ENCODE measurements at places on chromosomes 2 and 18.

GRCh38 chr2:45845566-45845965 lies 194.1 kb downstream of the PRKCE start:
- no peak for DNase-seq

GRCh38 chr2:167415068-167415467 lies 526.8 kb downstream of the XIRP2 start:
- no peak for DNase-seq

- peak; percentile 44 for DNase-seq
Measured at GRCh38 chr2:5617358-5617757, 74.8 kb upstream of the SOX11 start.

GRCh38 chr2:217014328-217015105 lies 154.7 kb upstream of the TNP1 start:
- DNase-seq, result no peak

DNA sequence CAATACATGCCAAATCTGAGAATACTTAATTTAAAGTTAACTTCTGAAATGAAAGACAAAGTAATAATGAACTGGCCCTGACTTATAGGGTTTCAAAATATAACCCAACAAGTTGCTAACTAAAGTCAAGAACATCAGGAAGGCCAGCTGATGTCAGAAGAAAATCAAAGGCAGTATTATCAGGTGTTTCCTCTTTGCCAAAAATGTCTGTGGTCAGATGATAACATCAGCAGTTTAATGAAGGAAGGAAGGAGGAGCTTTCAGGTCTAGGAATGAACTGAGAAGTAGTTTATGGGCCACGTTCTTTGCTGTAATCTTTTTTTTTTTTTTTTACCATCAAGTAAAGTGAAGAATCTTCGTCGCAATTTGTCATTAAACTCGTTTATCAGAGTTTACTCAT lies 40.9 kb downstream of the CDH2 start:
- DNase-seq, result no peak

DNA sequence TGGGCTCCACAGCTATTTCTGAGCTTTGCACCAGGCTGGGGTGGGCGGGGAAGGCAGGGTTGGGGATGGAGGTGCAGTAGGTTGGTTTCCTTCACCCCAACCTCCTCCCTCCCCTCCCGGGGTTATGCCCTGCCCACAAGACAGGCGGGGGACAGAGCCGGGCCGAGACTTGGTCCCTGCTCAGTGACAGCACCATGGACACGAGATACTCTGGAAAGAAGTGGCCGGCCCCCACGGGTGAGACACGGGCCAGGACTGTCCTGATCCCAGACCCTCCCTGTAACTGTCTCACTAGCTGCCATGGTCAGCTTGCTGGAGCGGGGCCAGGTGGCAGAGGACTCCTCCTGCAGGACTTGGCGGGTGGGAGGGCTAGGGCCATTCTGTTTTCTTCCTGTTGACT lies 59.7 kb downstream of the DYSF start:
- no peak for DNase-seq
